Smooth muscle cell of bladder (primary cell): ENCODE measurements at places on chromosomes 6 and 20. TPM values are rescaled to one million over a fixed set of nuclear protein-coding genes. Genes with fewer than 3 reads are reported as not detected.

Gene TNFRSF6B
- total RNA-seq: 0.65 and 1.3 TPM in 2 replicates

Gene DYNLT2
- total RNA-seq: 0.65 and 0.85 TPM in 2 replicates

Gene OGFRL1
- 17.7 and 18.9 TPM in 2 replicates for total RNA-seq

Gene HUS1B
- total RNA-seq: 0.71 and 0.83 TPM in 2 replicates

Gene PXMP4
- 5.4 and 5.7 TPM in 2 replicates for total RNA-seq

Gene TMEM151B
- total RNA-seq: not detected in 2 replicates
